ENCODE measurements at places on chromosomes 3 and 15.

GRCh38 chr15:47209591-47209990 is 507.7 kb upstream of the SEMA6D start:
- no peak for DNase-seq

GRCh38 chr15:77633913-77634265 is 1.2 kb upstream of the LINGO1 start:
- no peak for DNase-seq

GRCh38 chr15:87450314-87450713 is 806.2 kb downstream of the NTRK3 start:
- DNase-seq = no peak

DNA sequence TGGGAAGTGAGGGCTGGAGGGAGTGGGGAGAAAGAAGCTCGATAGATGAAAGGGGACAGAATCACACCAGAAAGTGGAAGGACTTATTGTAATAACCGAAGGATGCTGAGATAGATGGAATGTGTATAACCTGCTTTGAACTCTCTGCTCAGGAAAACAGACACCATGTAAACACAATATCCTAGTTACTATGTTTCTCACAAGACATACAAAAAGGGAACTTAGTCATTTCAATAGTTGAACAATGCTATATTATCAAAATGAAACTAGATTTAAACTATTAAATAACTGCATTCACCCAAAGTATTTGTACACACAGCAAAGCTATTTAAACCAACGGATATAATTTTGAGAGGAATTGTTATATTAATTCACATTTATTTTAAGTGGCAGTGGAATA is 108.3 kb upstream of the GADL1 start:
- DNase-seq = no peak

DNA sequence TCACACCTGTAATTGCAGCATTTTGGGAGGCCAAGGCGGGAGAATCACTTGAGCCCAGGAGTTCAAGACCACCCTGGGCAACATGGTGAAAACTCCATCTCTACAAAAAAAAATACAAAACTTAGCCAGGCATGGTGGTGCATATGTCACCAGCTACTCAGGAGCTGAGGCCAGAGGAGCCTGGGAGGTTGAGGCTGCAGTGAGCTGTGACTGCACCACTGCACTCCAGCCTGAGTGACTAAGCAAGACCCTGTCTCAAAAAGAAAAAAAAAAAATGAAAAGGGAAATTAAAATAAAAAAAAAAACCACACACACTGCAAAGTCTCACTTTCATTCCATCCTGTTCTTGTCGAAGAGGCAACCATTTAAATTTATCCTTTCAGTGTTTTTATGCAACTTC is 100.8 kb upstream of the PIAS1 start:
- DNase-seq = no peak

DNA sequence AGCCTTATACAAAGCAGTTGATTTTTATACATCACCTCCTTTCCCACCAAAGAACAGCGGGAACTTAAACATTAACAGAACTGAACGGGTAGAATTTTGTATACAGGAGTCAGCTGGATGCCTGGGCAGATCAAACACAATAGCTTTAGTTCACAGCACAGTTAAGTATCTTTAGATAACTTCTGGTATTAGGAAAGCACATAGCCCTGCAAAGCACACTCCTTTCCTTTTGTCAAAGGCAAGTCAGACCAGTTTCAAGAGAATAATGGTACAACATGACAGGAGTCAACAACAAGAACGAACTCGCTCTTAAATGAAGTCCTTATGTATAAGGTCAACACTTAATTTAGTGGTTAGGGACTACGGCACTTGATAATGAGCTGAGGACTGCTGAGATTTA is 26.3 kb downstream of the ABCC5 start:
- no peak for DNase-seq

DNA sequence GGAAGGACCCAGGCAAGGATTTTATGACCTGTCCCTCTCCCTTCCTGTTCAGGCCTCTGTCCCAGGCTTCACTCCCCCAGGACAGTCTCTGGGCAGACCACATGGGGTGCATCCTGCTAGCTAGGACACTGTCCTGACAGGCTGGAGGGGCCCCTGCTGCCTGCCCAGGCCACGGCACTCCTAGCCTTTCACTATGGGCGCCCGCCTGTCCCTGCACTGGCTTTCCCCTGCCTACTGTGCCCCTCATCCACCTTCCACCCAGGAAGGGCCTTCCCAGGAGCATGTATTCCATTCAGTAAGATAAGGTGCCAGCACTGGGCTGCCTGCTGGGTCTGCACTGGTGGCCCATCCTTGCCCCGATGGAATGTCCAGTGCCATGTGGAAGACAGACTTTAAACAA is 145.3 kb downstream of the DNAJB8 start:
- DNase-seq = no peak

DNA sequence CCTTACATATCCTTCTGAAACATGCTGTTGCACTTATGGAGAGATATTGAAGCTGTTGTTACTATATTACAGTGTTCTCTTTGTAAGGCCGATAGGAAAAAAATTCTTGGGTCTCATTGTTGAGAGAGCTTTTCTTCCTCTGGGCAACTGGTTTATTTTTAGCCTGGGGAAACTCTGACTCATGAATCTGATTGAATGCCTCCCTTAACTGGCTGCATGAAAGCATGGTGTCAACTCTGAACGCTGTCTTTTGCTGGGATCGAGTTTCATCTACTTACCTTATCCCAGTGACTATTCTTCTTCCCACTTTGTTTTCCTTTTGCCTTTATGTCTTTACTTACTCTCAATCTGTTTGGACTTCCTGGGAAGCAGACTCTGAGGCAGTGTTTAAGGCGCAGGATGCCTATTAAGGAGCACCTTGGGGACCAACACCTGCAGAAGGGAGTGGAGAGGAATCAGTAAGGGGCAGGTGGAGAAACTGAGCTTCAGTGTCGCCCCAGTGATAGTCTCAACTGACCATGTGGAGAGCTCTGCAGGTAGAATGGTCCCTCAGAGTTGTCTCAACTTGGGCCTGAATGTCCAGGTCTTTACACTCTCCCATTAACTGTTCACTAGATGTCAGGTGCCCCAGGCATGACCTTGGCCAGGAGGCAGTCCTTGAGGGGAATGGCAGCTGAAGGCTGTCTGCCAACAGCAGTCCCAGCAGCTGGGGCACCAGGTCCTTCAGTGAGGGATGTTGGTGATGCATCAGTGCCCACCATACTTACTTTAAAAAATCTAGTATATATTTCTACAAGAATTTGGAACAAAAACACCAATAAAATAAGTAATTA is 88.9 kb upstream of the CCNL1 start:
- peak; percentile 68 for DNase-seq

GRCh38 chr3:130823996-130824395 is 69.9 kb upstream of the ATP2C1 start:
- DNase-seq = no peak

DNA sequence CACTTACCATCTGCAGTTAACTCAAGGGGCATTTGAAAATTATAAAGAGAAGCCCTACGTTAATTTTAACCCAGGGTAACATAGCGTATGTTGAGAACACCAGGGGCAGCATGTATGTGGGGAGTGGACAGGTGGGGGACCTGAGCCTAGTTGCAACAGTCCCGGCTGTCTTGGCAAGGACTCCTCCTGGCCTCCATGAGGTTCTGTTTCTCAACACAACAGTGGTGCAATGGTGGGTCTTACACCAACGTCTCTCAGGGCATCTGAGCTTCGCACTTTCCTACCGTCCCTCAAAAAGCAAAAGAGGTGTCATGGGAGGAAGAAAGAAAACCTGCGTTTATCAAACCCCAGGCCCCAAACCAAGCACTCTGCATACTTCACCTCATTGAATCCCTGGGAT is 50.6 kb downstream of the MGLL start:
- no peak for DNase-seq

GRCh38 chr3:141849056-141849815 is 27.2 kb upstream of the ATP1B3 start:
- no peak for DNase-seq

- DNase-seq = no peak
Measured at GRCh38 chr15:66715720-66716655, 14.0 kb downstream of the SMAD6 start.

- no peak for DNase-seq
Measured at GRCh38 chr3:38579551-38580449, 69.7 kb downstream of the SCN5A start.

DNA sequence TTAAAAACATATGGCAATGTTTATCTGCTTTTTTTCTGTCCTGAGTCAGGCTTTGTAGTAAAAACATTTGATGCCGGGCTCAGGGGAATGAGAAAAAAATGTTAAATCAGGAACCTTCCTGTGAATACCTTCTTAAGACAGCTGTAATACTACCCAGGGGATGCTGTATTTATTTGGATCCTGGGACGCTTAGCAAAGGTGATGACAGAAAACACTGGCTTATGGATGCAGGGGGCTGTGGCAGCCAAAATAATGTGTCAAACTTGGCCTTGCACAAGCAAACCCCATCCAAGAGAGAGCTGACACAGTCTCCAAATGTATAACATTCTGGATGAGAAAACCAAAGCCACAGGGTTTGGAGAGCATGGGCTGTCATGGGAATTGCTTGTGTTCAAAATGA is 438.2 kb upstream of the PROK2 start:
- DNase-seq = no peak

- DNase-seq = no peak
Measured at GRCh38 chr15:34147371-34148140, 45.7 kb downstream of the PGBD4 start.

GRCh38 chr3:86990012-86990733 is 776 bp downstream of the VGLL3 start:
- no peak for DNase-seq

DNA sequence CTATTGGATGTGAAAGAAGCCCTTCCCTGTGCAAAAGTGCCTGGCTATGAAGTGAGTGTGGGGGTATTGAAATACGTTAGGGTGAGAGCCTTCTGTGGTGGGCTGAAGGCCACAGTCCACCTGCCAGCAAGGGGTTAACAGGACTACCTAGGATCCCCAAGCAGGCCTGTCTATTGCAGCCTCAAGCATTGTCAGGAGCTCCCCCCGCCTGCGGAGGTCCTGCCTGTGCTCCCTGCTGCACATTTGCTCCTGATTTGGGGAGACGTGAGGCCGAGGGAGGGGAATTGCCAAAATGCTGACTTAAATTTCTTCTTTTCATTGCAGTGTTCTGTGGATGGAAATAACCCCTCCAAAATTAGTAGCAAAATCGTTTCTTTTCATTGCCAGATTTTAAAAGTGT is 56.2 kb downstream of the GABRG3 start:
- DNase-seq = no peak

DNA sequence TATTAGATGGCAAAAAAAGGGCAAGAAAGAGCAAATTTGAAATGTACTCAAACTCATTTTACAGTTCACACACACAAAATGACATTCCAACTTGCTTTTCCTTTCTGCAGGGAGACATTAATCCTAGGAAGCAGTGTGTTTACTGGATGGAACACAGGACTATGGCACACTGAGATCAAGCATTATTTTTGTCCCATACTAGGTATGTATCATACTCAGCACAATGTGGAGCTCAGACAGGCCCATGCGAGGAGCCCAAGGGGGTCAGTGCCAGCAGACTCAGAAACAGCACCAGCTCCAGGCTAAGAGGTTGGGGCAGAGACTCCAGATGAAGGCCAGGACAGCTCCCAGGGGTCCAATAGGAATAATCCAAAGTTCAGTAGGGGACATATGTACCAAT is 30.8 kb upstream of the SLC35G2 start:
- DNase-seq = no peak

DNA sequence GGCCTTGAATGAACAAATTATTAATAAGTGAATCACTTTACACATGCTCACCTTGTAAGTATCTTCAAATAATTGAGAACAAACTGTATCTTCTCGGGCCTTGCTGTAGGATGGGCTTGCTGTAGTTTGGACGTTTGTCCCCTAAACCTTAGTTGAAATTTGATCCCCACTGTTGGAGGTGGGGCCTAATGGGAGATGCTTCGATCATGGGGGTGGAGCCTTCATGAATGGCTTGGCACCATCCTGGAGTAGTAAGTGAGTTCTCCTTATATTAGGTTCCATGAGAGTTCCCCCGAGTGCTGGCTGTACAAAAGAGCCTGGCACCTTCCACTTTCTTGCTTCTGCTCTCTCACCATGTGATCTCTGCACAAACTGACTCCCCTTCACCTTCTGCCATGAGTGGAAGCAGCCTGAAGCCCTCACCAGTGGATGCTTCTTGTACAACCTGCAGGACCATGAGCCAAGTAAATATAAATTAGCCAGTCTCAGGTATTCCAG is 29.3 kb downstream of the PIGB start:
- DNase-seq = no peak

GRCh38 chr3:82938821-82939328 is 1177.4 kb upstream of the GBE1 start:
- DNase-seq = no peak

DNA sequence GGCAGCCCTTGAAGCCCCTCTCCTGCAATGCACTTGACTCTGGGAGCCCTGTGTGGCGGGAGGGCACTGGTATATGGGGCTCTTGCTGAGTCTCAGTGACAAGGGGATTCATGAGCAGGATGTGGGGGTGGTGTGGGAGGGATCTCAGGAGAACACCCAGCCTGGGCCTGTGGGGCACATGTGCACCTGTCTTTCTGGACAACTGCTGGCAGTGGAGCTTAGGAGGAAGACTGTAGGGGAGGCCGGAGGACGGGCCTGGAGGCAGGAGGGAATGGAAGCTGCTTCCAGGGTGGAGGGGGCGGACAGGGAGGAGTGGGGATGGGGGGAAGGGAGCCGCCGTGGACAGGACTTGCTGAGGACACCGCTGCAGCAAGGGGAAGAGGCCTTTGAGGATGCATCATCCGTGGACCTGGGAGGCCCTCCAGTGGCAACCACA is 10.8 kb upstream of the SNRPA1 start:
- no peak for DNase-seq

GRCh38 chr3:134342259-134342658 is 32.0 kb downstream of the AMOTL2 start:
- DNase-seq = no peak

DNA sequence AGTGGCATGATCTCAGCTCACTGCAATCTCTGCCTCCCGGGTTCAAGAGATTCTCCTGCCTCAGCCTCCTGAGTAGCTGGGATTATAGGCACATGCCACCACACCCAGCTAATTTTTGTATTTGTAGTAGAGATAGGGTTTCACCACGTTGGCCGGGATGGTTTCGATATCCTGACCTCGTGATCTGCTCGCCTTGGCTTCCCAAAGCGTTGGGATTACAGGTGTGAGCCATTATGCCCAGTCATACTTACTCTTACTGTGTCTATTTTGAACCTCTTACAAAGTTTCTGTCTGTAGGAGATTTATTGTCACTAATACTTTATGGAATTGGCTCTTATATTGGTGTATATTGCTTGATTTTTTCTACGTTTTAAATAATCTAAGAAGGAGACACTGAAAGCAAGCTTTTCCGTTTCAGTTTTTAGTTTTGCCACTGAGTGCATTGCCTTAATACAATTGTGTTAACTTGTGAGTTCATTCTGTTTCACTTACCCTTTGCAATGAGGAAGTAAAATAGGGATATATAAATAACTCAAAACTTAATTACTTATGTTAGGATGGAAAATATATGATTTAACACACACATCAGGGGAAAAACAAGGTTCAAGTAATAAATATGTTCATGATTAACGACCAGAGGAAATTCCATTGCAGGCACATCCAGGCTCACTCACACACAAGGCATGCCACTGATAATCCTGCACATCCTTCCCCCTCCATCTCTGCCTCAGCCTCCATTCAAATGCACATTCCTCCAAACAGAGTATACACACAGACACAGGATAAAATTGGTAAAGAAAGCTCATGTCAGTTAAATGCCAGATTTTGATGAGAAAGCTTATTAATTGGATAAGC is 279.3 kb upstream of the RASGRP1 start:
- DNase-seq = no peak

Data from Kasumi-1 (cell line).